ENCODE measurements at places on chromosomes 2 and 18. TPM values are rescaled to one million over a fixed set of nuclear protein-coding genes. Genes with fewer than 3 reads are reported as not detected.

Gene CCDC148
- under 0.01 TPM for total RNA-seq

Gene ESPNL
- 2.9 TPM for total RNA-seq

Gene OTOS
- not detected for total RNA-seq

Gene FBXO48
- total RNA-seq = 0.65 TPM

Gene CABYR
- 6.9 TPM for total RNA-seq

Gene CSRNP3
- 1.0 TPM for total RNA-seq

Gene HOXD10
- not detected for total RNA-seq

Gene CAVIN2
- total RNA-seq = 16.9 TPM

Gene FER1L5
- total RNA-seq = under 0.01 TPM

Gene SLC5A7
- total RNA-seq = not detected

Gene PIK3C3
- 29.7 TPM for total RNA-seq

Gene SP140L
- 4.0 TPM for total RNA-seq

Gene SPDYA
- total RNA-seq = 0.13 TPM

Gene PTMA
- total RNA-seq = 888 TPM

Gene CNGA3
- not detected for total RNA-seq

Gene PCGF1
- total RNA-seq = 15.8 TPM

Gene ANKRD12
- total RNA-seq = 11.2 TPM

Gene MYL1
- not detected for total RNA-seq

Gene PROKR1
- 0.13 TPM for total RNA-seq

Gene SYT4
- not detected for total RNA-seq

Gene SCN2A
- 0.26 TPM for total RNA-seq

Gene FSIP2
- total RNA-seq = 0.24 TPM

Gene C2orf78
- total RNA-seq = not detected

Gene RNF181
- 212 TPM for total RNA-seq

Gene ATP6V1B1
- 0.40 TPM for total RNA-seq

Gene MPV17
- total RNA-seq = 88.8 TPM

Gene SNED1
- total RNA-seq = 151 TPM

Gene NOL4
- total RNA-seq = not detected

Gene SLC66A2
- 45.0 TPM for total RNA-seq

Gene TGOLN2
- total RNA-seq = 74.9 TPM

Gene RAD51AP2
- not detected for total RNA-seq

All from epithelial cell of alveolus of lung (primary cell).